Cardiac muscle cell (in vitro differentiated cells and primary cell): ENCODE measurements at places on chromosomes 2 and 18. TPM values are rescaled to one million over a fixed set of nuclear protein-coding genes. Genes with fewer than 3 reads are reported as not detected.

- DNase-seq, result no peak
Observed at GRCh38 chr18:10055125-10055750, 141.4 kb downstream of the VAPA start.

DNA sequence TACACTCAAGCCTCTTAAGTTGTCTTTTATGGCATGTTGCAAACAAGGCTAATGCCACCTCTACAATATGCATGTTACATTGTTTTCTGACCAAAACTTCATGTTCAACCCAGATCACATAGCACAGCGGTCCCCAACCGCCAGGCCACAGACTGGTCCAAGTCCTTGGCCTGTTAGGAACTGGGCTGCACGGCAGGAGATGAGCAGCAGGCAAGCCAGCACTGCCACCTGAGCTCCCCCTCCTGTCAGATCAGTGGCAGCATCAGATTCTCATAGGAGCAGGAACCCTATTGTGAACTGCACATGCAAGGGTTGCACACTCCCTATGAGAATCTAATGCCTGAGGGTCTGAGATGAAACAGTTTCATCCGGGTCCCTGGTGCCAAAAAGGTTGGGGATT is 324.8 kb upstream of the CHAC2 start:
- DNase-seq, result peak; percentile 32

- DNase-seq, result no peak
Observed at GRCh38 chr18:55795101-55795669, 207.2 kb upstream of the TCF4 start.

GRCh38 chr2:105972246-105972645 is 221.9 kb downstream of the UXS1 start:
- no peak for DNase-seq

GRCh38 chr2:18980104-18980785 is 378.2 kb downstream of the OSR1 start:
- no peak for DNase-seq

DNA sequence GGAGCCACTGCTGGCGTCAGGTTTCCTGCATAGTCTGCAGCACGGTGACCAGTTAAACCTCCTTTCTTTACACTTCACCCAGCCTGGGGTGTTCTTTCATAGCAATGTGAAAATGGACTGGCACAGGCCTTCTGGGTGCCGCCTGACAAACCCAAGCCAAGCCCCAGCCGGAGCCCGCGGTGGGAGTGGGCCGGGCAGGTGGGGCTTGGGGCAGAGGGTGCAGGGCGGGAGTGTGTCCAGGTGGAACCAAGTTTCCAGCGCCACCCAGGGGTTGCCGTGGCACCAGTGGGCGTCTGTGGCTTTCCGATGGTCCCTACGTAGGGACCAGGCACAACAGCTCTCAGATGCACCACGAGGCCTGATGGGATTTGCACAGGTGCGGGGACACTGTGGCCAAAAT is 75.8 kb downstream of the RTP5 start:
- DNase-seq, result no peak

- DNase-seq, result no peak
Observed at GRCh38 chr2:74349889-74350288, 6.7 kb upstream of the SLC4A5 start.

DNA sequence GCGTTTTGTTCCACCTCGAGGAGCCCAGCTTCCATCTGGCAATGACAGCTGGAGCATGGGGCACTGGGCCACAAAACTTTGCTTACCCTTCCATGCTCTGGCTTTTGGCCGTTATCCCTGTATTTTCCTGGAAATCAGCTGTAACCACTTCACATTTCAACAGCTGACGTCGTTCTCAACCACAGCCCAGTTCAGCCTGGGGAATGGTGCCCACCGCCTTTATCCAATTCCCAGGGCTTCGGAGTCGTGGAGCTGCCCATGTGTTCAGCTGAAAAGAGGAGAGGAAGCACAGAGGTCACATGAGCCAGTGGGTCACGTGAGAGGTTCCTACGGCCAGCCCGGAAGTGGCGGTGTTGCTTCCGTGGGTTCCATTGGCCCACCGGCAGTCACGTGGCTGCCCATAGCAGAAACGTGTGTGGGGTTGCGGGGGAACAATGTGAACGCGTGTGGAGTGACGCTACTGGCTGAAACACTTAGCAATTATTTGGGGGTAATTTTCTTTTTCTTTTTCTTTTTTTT is 16.7 kb upstream of the EDAR start:
- peak; percentile 83 for DNase-seq

- DNase-seq, result no peak
Observed at GRCh38 chr2:231469583-231469950, 5.3 kb upstream of the NCL start.

- DNase-seq, result no peak
Observed at GRCh38 chr18:58632552-58632951, 3.7 kb upstream of the ALPK2 start.

GRCh38 chr18:24959051-24959476 is 392.9 kb downstream of the ZNF521 start:
- no peak for DNase-seq

DNA sequence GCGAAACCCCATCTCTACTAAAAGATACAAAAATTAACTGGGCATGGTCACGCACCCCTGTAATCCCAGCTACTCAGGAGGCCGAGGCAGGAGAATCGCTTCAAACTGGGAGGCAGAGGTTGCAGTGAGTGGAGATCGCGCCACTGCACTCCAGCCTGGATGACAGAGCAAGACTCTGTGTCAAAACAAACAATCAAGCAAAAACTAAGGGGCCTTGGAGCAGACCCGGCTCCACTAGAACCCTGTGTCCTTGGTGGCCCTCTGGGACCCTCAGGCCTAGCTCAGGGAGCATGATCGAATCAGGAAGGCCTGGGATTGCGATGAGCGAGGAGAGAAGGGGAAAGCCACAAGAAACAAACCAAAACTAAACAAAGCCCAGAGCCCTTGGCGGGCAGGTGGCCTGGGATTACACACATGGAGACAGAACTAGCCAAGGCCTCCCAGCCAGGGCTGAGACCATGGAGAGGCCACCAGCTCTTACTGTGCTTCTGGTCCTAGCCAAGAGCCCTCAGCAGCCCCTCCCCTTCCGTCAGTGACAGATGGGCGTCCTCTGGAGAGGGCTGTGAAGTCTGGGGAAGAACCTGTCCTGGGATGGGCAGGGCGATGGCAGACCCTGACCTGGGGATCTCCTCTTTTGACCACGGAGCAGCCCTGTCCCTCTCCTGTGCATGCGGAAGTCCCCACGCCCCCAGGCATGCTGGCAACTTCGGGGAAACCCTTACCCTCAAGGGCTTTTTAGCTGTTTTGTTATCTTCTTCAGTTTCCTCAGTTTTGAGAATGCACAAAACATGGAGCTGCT is 27.4 kb upstream of the CATIP start:
- DNase-seq, result no peak

GRCh38 chr2:65974067-65974723 is 460.7 kb upstream of the MEIS1 start:
- DNase-seq, result no peak

DNA sequence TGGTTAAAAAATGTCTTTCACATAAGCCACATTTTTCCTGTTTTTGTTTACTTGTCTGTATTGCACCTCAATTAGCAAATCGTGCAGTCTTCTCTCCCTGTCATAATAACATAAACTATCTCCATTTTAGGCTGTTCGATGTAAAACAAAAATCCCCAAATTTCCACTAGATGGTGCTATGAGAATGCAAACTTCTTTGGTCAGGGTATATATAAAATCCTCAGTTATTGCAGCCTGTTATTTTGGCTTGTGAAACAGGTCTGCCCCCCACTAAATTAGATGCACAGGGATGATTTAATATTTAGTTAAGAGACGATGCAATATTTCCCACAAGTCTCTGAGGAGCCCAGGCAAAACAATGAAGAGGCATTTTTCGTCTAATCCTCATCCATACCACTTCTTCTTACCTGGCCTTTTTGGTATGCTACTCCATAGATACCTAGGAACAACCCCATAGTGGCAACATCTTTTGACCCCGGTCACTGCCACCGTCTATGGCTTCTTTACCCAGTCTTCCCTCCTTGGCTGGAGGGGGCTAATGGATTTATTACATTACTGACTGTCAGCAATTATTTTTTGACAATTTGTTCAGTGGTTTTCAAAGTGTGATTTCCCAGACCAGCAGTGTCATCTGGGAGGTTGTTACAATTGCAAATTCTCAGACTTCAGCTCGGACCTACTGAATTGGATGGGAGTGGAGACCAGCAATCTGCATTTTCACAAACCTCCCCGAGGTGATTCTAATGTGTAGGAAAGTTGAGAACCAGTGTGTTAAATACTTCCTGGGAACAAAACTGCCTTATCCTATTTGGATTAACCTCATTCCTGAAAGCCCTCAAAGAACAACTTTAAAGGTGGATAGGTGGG is 117.4 kb upstream of the CWC22 start:
- peak; percentile 80 for DNase-seq

GRCh38 chr2:205895981-205896655 is 189.9 kb downstream of the INO80D start:
- DNase-seq, result peak; percentile 53

- no peak for DNase-seq
Observed at GRCh38 chr18:7784171-7784570, 217.1 kb downstream of the PTPRM start.

- DNase-seq, result no peak
Observed at GRCh38 chr2:107700073-107700472, 126.6 kb upstream of the RGPD4 start.

DNA sequence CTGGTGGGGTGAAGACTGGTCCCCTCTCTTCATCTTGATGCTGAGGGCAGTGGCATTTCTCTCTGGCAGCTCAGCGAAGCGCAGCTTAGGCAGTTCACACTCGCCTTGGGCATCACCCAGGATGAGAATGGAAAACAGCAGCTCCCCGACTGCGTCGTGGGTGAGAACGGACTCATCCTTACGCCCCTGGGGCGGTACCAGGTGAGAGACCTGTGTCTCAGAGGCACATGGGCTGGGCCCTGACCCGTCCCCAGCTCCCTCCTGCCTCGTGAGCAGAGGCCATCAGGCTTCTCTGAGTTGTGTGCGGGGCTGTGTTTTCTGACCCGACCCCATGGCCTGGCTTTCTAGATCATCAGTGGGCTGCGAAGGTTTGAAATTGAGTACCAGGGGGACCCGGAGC is 8.2 kb upstream of the CCDC74A start:
- DNase-seq, result no peak

DNA sequence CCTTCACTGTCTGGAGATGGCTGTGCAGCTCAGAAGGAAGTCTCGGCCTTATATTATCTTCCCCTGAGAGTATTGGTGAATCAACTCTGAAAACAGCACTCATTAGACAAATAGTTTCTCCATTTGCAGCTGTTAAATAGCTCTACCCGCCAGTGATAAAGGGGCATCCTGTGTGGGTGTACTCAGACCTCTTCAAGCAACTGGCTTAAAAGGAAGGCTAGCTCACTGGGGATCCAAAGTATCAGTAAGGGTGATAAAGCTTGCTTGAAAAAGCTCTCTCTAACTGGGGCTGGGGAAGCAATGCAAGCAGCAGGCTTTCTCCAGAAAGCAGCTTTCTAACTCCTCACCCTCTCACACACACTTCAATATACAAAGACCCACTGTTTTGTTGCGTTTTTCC is 64.9 kb upstream of the PSMD14 start:
- DNase-seq, result no peak

GRCh38 chr18:37502036-37502435 is 63.6 kb downstream of the CELF4 start:
- DNase-seq, result no peak

DNA sequence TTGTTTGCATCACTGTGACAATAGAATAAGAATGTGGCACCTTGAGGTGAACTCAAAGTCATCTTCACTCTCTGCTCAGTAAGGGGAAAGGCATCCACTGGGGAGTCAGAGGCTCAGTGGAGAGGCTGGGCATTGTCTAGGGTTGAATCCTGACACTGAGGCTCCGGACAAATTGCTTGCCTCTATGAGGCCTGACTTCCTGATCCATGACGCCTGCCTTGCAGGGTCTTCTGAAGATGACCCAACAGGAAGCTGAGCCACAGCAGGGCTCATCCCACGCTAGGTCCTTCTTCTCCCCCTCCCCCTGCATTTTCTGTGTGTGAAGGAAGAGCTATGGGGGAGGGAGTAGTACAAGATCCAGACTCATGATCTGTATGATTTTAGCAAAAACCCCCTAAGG is 265.1 kb downstream of the SH3BP4 start:
- DNase-seq, result no peak

DNA sequence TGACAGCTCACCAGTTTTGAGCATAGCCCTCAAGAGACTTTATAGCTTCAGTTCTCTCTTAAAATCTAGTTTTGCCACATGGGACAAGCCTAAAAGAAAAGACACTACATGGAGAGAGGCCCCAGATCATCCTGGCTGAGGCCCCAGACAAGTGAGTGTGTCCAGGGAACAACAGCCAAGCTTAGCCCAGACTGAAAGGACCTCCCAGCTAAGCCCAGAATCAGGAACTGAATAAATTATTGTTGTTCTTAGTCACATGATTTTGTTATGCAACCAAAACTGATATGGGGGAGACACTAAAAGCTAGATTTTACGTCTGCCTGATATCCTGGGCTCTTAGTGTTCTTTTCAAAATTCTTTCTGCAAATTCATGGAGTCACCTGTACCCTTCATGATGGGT is 29.3 kb upstream of the LBH start:
- no peak for DNase-seq

- DNase-seq, result no peak
Observed at GRCh38 chr2:210559182-210559581, 2.8 kb downstream of the CPS1 start.

GRCh38 chr2:149525323-149525722 is 62.3 kb downstream of the MMADHC start:
- no peak for DNase-seq

DNA sequence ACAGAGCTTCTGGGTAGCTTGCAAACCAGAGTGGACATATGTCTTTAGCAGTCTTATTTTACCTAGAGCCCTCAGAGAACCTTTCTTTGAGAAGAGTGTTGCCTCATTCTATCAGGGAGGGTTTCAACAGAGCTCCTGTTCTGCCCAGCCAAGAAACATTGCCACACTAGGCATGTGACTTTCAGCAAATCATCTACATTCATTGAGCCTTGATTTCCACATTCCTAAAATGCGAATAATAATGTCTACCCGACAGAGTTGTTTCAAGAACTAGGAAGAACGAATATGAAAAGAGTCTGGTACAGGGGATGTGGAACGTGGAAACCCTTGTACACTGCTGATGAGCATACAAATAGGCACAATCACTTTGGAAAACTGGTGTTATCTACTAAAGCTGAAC is 7.8 kb upstream of the PRKAG3 start:
- peak; percentile 89 for DNase-seq

DNA sequence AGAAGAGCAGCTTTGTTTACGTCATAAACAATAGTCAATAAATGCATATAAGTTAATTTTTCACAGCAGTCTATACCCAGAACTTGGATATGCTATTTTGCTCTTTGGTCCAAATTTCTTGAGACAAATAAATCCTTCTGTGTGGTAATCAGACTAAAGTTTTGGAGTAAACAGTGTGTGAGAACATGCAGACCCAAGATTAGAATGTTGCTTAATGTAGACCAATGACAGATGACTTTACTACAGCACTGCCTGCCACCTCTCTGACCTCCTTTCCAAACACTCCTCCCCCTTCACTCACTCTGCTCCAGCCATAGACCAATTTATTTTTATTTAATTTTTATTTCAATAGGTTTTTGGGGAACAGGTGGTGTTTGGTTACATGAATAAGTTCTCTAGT is 115.3 kb upstream of the TANK start:
- no peak for DNase-seq

GRCh38 chr2:216692636-216693413 is 2.5 kb downstream of the IGFBP5 start:
- peak; percentile 92 for DNase-seq

Gene C2orf81
- total RNA-seq, result 7.6 and 9.5 TPM in 2 replicates

Gene KYNU
- 0.21 and 0.24 TPM in 2 replicates for total RNA-seq

Gene NGEF
- 2.1 and 2.9 TPM in 2 replicates for total RNA-seq

Gene FAM110C
- total RNA-seq, result 0.60 and 1.1 TPM in 2 replicates

Gene CCL20
- not detected in 2 replicates for total RNA-seq

Gene NBAS
- 55.4 and 74.8 TPM in 2 replicates for total RNA-seq

Gene ITPRIPL1
- 1.1 and 1.3 TPM in 2 replicates for total RNA-seq

Gene SPC25
- 3.3 and 10.1 TPM in 2 replicates for total RNA-seq

Gene TMEM185B
- 32.9 and 43.4 TPM in 2 replicates for total RNA-seq

Gene REG3A
- total RNA-seq, result 0.30 and 2.6 TPM in 2 replicates
